Effector CD8-positive, alpha-beta T cell (primary cell): ENCODE measurements at places on chromosomes 7 and 10.

GRCh38 chr7:21636694-21637093 is 93.9 kb downstream of the DNAH11 start:
- no peak for DNase-seq

DNA sequence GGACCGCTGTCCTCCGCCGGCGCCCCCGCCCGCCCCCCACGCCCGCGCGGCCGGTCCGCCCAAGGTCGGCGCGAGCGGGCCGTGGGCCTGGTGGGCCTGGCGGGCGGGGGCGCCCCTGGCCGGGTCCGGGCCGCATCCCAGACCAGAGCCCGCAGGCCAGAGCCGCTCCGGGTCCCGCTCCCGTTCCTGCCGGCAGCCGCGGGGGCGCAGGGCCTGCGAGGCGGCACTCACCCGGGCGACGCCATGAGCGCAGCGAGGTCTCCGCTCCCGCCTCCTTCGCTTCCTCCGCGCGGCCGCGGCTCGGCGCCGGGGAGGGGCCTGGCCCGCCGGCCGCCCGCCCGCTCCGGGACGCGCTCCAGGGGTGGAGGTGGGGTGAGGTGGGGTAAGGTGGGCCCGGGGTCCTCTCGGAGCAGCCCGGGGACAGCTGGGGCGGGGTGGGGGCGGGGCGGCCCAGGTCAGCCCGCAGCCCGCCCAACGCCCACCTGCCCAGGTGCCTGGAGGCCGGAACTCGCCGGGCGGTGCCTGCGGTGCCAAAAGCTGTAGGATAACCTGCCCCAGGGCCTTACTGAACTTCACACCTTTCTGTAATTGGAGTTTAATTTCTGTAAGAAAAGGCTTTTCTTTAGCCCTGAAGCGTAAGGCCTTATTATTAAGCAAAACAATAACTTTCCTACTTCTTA is at the start of gene URGCP:
Gene URGCP, minus strand, starts transcription at position 266 of the 680 bp plus-strand sequence. Its CDS starts 21 bp downstream, at position 245.
- DNase-seq, result peak; percentile 8

- DNase-seq, result no peak
These were observed 65.3 kb upstream of the SLF2 start for GRCh38 chr10:100847440-100847839.

- no peak for DNase-seq
These were observed 21.9 kb upstream of the DPYSL4 start for GRCh38 chr10:132164761-132165278.

GRCh38 chr7:26792576-26792975 is 71.8 kb downstream of the SKAP2 start:
- DNase-seq, result no peak

- DNase-seq, result no peak
These were observed 58.1 kb downstream of the ENO4 start for GRCh38 chr10:116907245-116907987.

DNA sequence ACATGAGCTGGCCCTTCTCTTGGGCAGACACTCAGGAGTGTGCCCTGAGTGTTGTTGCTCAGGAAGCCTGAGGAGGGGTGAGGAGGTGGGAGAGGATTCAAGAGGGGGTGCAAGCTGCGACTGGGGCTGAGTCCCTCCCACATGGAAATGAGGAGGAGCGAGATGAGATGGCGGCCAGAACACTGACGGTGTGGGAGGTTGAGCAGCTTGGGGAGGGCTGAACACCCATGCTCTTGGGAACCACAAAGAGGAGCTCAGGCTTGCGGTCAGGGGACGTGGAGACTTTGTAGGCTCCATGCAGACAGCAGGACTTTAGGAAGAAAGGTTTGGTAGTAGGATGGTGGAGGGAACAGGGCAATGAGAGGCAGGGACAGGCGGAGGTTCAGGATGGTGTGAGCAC is 163.2 kb upstream of the SHH start:
- DNase-seq, result no peak
